ENCODE measurements at places on chromosomes 1 and 21.

GRCh38 chr21:31743712-31744111, 11.8 kb upstream of the SCAF4 start:
- no peak for DNase-seq

GRCh38 chr1:33687000-33687399, 176.9 kb upstream of the HMGB4 start:
- no peak for DNase-seq

DNA sequence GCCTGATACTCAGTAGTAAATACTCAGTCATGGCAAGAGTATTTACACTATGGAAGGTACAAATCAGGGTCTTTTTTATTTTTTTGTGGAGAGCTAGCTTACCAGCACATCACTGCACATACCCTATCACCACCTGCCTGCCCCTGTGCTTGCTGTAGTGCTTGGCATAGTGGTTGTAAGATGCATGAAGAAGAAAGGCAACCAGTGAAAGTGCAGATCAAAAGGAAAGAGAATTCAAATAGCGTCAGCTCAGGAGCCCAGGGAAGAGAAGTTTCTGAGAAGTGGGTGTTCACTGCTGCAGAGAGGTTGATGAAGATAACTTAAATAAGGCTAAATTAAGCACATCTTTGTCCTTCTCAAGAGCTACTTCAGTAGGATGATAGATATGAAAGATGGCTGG, 76.0 kb downstream of the DTL start:
- no peak for DNase-seq

GRCh38 chr1:59388191-59388590, 91.3 kb downstream of the FGGY start:
- no peak for DNase-seq

DNA sequence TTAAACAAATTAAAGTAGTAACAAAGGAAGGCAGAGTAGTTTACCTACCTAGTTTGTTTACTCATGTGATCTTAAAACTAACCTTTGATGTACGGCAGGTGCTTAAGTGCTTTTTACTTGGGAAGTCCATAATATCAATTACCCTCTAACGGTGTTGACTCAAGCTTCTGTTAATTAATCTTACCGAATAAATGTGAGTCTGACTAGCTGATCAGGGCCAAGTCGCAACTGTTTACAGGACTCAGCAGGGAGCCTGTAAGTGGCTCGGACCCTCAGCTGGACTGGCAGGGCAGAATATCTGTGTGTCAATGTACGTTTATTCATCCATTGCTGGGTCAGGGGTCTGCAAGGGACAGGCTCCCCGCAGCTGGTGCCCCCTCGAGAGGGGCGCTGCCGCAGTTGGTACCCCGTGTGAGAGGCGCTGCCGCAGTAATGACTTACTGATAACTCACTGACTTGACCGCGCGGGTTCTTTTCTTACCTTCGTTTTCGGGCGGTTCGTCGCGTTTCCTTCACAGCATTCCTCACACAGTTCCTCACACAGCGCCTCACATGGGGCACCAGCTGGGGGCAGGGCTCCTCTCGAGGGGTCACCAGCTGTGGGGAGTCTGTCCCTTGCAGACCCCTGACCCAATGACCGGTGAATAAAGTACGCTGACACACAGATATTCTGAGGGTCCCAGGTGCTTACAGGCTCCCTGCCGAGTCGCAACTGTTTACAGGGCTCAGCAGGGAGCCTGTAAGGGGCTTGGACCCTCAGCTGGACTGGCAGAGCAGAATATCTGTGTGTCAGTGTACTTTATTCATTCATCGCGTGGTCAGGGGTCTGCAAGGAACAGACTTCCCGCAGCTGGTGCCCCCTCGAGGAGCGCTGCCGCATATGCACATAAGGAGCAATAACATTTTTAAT, 3.0 kb downstream of the FMO1 start:
- DNase-seq: no peak

- no peak for DNase-seq
Measured at GRCh38 chr21:26412885-26413284, 160.2 kb downstream of the CYYR1 start.

DNA sequence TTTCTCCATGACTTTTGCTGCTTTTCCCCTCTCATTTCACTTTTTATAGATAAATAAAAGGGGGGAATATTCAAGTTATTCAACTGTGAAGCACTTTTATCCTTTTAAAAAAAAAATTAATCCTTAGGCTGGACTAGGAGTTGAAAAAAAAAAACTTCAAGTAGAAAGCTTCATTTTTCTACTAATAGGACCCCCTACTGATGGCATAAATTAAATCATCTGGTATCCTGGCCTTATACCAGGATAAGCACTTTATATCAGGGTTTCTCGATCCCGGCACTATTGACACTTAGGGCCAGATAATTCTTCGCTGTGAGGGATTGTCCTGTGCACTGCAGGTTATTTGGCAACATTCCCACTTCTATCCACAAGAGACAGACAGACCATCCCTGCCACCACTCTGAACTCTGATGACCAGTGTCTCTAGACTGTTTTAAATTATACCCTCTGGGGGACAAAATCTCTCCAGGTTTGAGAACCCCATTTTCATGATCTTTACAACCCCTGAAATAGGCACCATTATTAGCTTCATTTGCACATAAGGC, 17.6 kb downstream of the USP33 start:
- DNase-seq: no peak

DNA sequence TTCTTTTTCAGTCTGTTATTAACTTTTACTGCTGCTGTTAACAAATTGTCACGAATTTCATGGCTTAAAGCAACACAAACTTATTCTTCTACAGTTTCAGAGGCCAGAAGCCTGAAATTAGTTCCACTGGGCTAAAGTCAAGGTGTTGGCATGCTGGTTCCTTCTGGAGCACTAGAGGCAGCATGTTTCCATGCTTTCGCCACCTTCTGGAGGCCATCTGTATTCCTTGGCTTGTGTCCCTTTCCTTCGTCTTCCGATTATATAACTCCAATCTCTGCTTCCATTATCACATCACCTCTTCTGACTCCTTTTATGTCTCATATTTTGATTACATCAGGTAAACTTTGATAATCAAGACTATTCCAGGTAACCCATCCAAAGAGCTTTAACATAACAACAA, 1742.1 kb downstream of the BRINP3 start:
- DNase-seq: no peak

DNA sequence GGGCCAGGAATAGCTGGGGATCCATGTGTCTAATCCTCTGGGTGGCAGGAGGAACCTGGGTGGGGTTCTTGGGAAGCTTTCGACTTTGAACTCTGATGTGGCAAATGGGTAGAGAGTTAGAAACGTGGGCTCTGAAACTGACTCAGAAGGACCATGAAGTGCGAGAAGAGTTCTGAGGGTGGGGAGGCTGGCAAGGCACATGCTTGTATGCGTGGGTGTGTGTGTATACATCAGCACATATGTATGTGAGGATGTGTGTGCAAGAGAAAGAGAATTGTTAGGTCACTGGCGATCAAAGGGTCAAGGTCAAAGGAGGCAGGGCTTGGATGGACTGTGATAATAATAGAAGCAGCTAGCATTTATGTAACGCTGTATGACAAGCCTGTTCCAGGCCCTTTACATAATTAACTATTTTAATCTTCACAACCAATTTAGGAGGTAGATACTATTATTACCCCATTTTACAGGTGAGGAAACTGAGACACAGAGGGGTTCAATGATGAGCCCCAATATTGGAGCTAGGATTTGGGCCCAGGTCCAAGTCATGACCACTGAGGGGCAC, 84.5 kb upstream of the POU3F1 start:
- no peak for DNase-seq

- no peak for DNase-seq
Measured at GRCh38 chr1:82491301-82492048, 690.7 kb downstream of the ADGRL2 start.

GRCh38 chr1:178345807-178346206, 151.0 kb downstream of the CLEC20A start:
- DNase-seq: no peak

DNA sequence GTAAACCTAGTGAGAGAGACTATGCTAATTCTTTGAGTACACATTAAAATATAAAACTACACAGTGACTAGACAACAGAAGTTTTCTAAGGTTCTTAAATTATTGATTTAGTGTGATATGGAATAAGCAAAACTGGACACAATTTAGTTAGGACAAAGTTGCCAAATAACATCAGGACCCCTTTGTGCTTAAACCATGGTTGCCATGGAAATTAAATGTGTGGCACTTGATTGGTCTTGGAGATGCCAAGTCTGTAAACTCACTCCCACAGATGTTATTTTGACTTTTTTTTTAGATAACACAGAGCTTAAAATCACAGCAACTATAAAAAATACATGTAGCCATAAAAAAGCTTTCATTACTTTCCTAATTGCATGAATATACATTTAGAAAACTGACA, 234.6 kb downstream of the BRINP3 start:
- no peak for DNase-seq

- DNase-seq: no peak
Measured at GRCh38 chr1:198160222-198160621, 3.4 kb downstream of the NEK7 start.

DNA sequence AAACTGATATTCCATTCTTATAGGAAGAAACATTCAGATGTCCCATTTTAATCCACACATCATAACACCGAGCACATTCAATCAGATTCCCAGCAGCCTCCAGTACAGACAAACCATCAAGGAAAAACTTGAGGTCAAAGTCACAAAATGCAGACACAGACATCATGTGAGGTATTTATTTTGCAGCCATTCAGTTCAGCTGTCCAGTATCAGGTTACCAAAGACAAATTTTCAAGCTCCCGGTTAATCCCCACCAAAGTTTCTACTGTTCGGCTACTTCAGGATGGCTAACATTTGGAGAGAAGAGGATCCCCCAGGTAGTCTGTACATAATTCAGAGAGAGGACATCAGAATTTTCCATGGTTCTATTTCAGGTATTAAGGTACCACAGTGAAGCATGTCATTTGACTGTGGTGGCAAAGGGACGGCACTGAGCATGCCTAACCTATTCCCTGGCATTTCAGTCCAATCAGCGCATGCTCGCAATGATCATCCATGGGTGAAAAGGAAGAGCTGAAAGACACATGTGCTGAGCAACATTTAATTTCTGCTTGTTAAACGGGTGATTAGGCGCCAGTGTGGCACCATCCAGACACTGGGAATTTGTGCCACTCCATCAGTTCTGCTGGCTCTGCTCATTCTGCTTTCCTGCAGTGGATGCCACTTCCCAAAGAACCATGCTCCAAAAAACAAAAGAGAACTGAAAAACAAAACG, 13.6 kb upstream of the NDC1 start:
- DNase-seq: no peak

- peak; percentile 60 for DNase-seq
Measured at GRCh38 chr1:2199042-2199810, 4.7 kb upstream of the FAAP20 start.

GRCh38 chr1:31273619-31274018, 23.0 kb downstream of the SNRNP40 start:
- no peak for DNase-seq

- no peak for DNase-seq
Measured at GRCh38 chr1:201561601-201562000, 22.7 kb downstream of the NAV1 start.

GRCh38 chr21:27519361-27519760, 552.5 kb upstream of the ADAMTS5 start:
- no peak for DNase-seq
